Large intestine (tissue), 12 donors: ENCODE measurements at places on chromosomes 1 and 21. TPM values are rescaled to one million over a fixed set of nuclear protein-coding genes. Genes with fewer than 3 reads are reported as not detected.

Gene ACP6
- 21.8 TPM for polyA plus RNA-seq

DNA sequence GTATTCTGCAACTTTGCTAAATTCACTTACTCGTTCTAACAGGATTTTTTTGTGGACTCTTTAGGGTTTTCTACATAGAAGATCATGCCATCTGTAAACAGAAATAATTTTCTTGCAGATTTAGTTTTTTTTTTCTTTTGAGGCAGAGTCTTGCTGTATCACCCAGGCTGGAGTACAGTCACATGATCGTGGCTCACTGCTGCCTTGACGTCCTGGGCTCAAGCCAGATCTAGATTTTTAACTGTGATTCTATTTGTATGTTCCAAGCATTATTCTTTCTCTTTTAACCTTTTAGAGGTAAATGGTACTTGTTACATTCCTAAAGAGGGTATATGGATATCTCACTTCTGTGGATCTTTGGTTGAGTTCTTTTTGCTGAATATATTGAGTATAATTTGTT, 18.6 kb downstream of the FABP3 start:
- no peaks in the 10 kb centered on the region for H3K27me3 ChIP-seq
- DNase-seq, result peak; percentile 52
- no peaks in the 10 kb centered on the region for H3K4me1 ChIP-seq

DNA sequence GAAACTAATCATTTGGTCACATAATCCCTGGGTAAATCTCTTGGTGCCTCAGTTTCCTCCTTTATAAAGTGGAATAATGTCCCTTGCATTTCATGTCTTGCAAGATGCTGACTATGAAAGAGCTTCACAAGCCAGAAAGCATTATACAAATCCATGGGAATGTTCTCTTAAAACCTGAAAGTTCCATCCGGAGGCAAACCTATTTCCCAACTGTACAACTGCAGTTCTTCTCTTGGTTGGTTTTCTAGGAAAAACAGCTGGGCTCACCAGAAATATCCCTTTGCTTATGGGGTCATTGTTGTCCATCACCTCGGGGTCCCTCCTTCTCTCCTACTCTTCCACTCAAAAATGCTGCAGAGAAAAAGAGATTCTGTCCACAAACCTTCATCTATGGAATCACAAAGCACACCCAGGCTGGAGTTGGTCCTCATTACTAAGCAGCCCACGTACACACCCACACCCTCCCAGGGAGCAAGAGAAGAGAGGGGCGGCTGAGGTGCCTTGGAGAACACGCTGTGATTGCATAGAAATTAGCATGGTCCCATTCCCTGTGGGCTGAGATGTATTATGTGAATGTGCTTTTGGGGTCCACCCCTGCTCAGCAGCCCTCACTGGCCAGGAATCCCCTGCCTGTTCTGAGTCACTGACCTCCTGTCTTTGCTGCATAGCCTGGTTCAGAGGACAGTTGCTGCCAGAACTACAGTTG, 5.0 kb upstream of the PLXNA2 start:
- no peaks in the 10 kb centered on the region for H3K36me3 ChIP-seq
- H3K27ac ChIP-seq, result no peak overlapping the region
- no peak overlapping the region for H3K4me3 ChIP-seq
- no peak for DNase-seq
- H3K4me1 ChIP-seq, result peaks cover 8% of the 10 kb centered on the region
- peaks cover 40% of the 10 kb centered on the region for H3K27me3 ChIP-seq

Gene CHIA
- not detected for polyA plus RNA-seq

Gene LCE3D
- polyA plus RNA-seq, result not detected

- H3K4me3 ChIP-seq, result peak within 1 kb of the TSS; percentile 18
- DNase-seq, result peak; percentile 22
- peaks cover 8% of the 10 kb centered on the region for H3K4me1 ChIP-seq
- H3K36me3 ChIP-seq, result no peaks in the 10 kb centered on the region
Observed at GRCh38 chr1:20551945-20552727, at the start of gene FAM43B. FAM43B (plus strand) TSS chr1:20552573; CDS start chr1:20552974, 401 bp downstream.

Gene KRTAP11-1
- polyA plus RNA-seq, result not detected

DNA sequence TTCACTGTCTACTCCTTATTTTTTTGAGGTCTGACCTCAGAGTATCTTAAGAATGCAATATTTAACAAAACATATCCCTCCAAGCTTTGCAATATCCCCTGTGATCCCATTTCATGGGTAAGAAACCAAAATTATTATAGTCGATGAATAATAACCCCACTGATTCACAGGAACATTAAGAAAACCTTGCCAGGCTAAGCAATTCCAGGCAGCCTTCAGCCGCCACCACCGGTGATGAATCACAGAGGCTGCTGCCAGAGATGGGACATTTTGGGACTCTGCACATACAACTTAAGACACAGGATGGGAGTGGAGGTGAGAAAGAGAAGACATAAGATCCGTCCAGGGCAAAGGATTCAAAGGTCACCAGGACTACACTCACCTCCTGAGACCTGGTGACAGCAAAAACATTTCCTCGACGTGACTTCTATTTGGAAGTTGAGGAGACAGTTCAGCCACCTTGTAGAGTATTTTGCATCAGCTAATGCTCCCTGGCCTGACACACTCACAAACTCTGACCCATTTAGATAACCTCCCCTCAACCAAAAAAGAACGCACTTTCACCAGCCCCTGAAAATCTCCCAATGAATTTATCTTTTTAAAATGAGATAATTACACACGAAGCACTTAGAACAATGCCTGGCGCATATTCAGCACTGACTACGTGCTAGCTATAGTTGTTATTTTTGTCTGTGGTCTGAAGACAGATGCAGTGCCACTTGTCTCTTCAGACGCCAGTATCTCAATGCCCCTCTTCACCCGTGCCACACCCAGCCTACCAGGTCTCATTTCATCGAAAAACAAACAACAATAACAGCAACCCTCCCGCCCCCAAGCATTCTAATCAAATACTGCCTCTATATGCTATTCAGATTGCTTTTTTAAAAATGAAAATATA, 17.8 kb upstream of the OVAAL start:
- no peaks in the 10 kb centered on the region for H3K36me3 ChIP-seq
- H3K4me1 ChIP-seq, result no peaks in the 10 kb centered on the region
- no peak for DNase-seq
- H3K4me3 ChIP-seq, result no peak overlapping the region
- no peak overlapping the region for H3K27ac ChIP-seq
